ENCODE measurements at places on chromosomes 12 and 14.

- no peak for DNase-seq
These were observed 15.5 kb downstream of the RIC8B start for GRCh38 chr12:106790020-106790419.

DNA sequence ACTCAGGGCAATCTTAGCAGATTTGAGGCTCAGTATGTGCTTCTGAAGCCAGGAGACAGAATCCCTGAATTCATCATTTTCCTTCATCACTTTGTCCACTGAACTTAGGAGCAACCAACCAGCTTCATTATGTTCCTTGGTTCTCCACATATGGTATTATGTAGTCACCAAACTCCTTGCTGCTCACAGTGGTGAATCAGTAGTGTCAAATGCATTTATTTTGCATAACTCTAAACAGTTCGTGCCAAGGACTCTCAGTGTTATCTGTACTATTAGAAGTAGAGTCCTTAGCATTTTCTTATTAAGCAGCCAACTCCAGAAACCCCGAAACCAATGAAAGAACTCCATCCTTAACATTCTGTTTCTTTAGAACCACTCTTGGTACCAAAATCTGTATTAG is 466.9 kb upstream of the RGS6 start:
- DNase-seq = no peak

GRCh38 chr12:26460361-26460760 is 265.0 kb downstream of the SSPN start:
- no peak for DNase-seq

DNA sequence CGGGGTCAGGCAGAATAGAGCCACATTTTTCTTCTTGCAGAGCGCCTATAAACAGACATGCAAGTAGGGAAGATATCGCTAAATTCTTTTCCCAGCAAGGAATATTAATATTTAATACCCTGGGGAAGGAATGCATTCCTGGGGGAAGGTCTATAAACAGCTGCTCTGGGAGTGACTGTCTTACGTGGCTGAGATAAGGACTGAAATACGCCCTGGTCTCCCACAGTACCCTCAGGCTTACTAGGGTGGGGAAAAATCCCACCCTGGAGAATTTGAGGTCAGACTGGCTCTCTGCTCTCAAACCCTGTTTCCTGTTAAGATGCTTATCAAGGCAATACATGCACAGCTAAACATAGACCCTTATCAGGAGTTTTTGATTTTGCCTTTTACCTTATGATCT is 262.3 kb downstream of the CEP128 start:
- no peak for DNase-seq

GRCh38 chr12:68480526-68480925 is 130.2 kb upstream of the RAP1B start:
- DNase-seq = no peak

DNA sequence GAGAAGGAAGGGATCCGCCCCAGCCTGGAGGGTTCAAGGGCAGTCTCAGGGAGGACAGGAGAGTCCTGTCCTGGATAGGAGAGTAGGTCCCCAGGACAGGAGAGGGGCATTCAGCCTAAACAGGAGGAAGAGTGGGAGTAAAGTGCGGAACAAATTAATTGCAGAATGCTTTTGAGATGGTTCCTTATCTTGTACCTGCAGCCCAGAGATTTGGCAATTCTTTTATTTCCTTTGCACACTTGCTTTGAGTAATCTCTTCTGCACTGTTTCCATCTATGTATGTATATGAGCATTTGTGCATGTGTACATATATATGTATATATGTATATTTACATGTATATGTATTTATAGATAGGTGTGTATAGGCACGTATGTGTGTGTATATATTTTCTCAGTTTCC is 22.7 kb downstream of the PLEK2 start:
- no peak for DNase-seq

DNA sequence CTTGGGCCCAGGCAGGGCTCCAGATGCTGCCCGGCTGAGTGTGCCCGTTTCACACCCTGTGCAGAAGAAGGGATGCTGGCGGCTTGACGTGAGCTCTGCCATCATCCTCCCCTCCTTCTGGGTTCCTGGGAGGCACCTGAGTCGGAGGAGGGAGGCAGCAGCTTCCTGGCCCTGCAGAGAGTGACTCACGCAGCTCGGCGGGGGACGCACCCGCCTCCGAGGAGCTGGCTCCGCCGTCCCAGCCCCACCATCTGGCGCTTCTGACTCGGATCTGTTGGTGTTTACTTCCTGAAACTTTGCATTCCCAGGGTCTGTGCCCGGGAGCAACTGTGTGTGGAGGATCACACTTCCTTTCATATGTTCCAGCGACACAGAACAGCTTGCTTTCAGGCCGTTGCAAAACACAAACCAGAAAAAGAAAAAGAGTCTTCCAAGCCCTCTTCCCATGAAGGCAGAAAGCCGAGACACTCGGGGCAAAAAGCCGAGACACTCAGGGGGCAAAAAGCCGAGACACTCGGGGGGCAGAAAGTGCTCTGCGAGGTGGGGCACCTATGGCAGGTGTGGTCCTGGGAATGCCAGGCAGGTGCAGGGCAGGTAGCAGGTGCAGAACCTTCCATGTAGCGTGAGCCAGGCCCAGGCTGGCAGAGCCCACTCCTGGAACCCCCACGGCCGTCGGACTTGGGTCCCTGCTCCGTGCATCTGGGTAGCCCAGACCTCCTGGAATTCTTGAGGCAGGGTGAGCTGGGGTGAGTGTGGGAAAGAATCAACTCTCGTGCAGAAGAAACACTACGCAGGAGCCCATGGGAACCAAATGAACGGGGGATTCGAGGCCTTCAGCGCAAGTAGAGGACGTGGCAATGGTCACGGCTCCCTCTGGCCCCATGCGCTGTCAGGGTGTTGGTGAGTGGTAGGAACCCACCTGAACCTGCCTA is 27.6 kb upstream of the GALNT9 start:
- no peak for DNase-seq

GRCh38 chr14:90692061-90692460 is 124.2 kb downstream of the TTC7B start:
- DNase-seq = no peak

DNA sequence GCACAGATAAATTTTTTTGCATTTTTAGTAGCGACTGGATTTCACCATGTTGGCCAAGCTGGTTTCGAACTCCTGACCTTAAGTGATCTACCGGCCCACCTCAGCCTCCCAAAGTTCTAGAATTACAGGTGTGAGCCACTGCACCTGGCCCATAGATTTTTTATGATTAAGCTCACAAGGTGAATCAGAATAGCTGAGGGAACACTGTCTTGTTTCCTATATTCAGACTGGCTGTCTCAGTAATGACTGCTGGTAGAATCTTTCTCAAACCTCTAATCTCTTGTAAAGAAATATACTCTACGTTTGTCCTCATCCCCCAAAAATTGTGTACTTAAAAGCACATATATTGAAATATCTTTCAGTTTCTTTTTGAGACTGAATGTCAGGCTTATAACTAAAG is 362.1 kb downstream of the EGLN3 start:
- no peak for DNase-seq

DNA sequence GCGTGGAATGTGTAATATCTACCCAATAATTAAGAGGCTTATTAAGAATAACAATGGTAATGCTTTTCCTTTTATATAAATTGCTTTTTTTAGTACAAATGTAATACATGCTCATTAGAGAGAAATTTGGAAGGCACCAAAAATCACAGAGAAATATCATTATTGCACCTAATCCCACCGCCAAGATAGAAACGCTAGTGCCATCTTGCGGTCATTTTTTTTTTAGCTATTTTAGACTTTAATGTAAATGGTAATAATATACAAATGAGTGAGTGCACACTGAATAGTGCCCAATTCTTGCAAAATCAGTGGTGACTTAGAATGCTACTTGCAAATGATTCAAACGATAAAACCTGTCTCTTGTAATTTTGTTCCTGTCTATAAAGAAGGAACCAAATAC is 576.8 kb upstream of the TMEM132C start:
- DNase-seq = no peak

DNA sequence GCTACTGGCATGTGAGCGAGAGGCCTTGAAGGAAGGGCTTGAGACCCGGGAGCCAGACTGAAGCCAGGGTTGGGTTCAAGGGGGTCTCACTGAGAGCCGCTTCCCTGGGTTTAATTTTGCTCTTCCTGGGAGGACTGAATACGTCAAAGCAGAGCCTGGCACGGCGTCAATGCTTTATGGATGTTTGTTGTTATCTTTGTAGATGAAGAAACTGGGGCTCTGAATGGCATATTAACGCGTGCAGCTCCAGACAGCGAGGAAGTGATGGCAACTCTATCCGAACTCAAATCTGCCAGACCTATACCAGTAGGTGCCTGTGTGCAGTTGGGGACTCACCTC is 152.8 kb upstream of the PARP11 start:
- no peak for DNase-seq

- no peak for DNase-seq
These were observed 23.1 kb upstream of the COL2A1 start for GRCh38 chr12:48027183-48028002.

- DNase-seq = no peak
These were observed 21.3 kb upstream of the RFLNA start for GRCh38 chr12:124273630-124274029.

DNA sequence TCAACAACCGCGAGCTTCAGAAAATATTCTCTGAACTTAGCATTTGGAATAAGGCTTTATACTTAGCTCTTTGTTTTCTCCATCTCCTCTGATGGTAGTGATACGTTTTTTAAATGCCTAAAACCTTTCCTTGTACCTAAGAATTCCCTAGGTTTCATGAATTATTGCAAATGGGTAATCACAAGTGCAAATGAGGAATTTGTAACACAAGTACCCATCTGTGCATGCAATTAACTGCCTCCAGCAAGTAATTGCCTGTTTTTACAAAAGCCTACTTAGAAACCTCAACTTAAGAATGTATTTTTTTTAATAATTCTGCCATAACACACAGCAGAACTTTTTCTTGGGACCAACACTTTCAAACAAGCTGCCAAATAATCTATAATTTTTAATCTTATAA is 149.2 kb downstream of the PHLDA1 start:
- DNase-seq = no peak

GRCh38 chr12:17148706-17149105 is 542.7 kb upstream of the LMO3 start:
- DNase-seq = no peak

DNA sequence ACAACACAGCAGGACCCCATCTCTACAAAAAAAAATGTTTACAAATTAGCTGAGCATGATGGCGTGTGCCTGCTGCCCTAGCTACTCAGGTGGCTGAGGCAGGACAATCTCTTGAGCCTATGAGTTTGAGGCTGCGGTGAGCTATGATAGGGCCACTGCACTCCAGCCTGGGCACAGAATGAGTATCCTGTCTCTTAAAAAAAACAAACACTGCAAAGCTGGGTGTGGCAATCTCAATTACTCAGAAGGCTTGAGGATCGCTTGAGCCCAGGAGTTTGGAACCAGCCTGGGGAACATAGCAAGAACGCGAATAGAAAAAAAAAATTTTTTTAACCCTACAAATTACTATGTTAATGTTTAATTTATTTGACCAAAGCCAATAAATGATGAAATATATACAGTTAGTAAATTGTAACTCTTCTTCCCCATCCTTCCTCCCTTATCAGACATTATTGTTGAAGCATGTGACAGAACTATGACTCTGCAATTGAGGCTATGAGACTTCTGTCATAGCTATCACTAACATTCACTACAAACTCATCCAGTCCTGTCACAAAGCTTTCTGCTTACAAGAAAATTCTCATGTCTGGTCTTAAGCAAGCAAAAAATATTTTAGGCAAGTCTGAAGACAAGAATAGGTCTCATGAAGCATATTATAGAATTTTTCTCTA is 9.8 kb downstream of the BTBD7 start:
- no peak for DNase-seq

- no peak for DNase-seq
These were observed 113.7 kb upstream of the NCOR2 start for GRCh38 chr12:124680863-124681778.

DNA sequence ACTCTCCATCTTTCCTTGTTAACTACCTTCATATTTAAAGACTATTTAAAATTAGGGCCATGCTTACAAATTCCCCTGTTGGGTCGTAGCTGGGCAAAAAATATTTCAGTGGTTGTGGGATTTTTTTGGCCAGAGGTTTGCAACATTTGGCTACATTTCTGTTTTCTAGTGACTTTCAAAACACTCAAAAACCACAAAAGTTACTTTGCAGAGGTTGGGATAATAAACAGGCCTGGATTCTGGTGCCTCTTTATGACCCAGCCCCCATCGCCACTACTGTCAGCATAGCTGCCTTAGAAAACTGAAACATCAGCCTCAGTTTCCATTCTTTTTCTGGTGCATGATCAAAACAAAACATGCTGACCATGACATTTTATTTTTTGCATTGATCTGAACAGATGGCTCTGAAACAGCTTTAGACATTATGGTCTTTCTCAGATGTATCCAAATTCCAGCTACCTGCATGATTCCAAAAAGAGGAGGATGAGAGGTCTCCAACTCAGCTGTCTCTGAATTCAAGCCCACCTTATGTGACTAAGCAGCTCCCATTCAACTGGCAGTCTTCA is 5.2 kb downstream of the DPF3 start:
- no peak for DNase-seq

GRCh38 chr14:64340560-64341196 is 46.5 kb upstream of the ESR2 start:
- no peak for DNase-seq

DNA sequence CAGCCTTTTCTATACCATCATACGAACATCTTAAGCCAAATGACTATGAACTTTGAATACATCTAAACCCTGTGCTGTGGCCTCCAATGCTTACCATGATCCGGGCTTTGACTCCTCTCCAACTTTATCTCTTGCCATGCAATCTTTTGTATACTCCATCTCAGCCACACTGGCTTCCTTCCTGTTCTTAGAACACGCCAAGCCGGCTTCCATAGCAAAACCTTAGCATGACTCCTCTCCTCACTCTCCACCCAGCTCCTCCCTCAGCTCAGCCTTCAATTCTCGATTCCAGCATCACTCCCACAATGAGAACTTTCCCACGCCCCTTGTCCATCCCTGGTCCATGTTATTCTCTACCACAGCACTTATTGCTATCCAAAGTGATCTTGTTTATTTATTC is 228.3 kb downstream of the NTF3 start:
- no peak for DNase-seq

- no peak for DNase-seq
These were observed 30.6 kb downstream of the CDKL1 start for GRCh38 chr14:50366115-50366514.

- DNase-seq = no peak
These were observed 90.1 kb downstream of the RPAP3 start for GRCh38 chr12:47615711-47616110.

- DNase-seq = no peak
These were observed 80.9 kb downstream of the SYNE2 start for GRCh38 chr14:63933711-63934110.

DNA sequence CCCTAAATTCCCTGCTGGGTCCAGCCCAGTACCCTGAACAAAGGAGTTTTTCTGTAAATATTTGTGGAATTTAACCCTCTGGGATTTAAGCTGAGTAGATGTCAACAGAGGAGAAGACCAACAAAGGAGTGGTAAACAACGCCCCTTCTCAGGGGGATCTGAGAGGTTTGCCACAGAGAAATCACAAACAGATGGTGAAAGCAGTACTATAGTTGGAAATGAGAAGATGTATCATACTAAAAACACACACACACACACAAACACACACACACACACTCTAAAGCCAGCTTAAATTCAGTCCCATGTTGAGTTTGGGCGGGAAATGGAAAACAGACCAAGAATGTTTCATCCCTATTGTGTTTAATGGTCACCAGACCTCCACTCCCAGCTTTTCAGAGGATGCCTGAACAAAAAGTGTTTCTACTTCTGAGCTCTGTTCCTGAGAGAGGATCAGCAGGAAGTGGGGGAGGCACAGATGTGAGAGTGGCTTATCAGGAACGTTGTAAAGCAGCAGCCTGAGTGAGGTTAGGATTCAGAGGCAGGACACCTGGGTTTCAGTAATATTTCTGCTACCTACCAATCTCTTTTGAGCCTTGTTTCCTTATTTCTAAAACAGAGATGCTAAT is 3.2 kb downstream of the BIN2 start:
- no peak for DNase-seq
